ENCODE measurements at places on chromosomes 4 and X.
A peak's percentile ranks its signal among the peaks of the same experiment; 100 is the strongest.

DNA sequence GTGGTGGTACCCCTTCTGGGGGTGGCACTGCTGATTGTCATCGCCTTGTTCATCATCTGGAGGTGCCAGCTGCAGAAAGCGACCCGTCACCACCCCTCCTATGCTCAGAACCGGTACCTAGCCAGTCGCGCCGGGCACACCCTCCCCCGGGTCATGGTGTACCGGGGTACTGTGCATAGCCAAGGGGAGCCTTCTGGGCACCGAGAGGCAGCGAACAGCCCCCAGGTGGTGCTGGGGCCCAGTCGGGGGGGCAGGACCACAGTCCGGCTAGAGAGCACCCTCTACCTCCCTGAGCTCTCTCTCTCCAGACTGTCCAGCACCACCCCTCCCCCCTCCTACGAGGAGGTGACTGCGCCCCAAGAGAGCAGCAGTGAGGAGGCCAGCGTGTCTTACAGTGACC is 5.3 kb downstream of the PRRG3 start:
- DNase-seq = no peak

DNA sequence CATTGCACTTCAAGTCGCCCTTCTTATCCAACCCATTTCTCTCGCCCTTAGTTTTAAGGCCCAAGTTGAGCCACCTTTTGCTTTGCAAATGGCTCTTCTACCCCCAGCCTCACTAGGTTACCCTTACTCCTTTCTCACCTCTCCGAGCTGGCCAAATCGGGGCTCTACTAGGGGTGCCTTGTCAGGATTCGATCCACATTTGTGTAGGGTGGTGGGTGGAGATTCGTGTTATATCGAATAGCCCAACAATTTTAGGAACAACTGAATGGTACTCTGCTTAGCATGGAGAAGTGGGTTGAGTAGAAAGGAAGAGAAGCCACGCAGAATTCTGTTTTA is 3.5 kb downstream of the SLIT2 start:
- DNase-seq = no peak

GRCh38 chr4:68180849-68181526 is 51.3 kb upstream of the TMPRSS11F start:
- peak; percentile 83 for DNase-seq

DNA sequence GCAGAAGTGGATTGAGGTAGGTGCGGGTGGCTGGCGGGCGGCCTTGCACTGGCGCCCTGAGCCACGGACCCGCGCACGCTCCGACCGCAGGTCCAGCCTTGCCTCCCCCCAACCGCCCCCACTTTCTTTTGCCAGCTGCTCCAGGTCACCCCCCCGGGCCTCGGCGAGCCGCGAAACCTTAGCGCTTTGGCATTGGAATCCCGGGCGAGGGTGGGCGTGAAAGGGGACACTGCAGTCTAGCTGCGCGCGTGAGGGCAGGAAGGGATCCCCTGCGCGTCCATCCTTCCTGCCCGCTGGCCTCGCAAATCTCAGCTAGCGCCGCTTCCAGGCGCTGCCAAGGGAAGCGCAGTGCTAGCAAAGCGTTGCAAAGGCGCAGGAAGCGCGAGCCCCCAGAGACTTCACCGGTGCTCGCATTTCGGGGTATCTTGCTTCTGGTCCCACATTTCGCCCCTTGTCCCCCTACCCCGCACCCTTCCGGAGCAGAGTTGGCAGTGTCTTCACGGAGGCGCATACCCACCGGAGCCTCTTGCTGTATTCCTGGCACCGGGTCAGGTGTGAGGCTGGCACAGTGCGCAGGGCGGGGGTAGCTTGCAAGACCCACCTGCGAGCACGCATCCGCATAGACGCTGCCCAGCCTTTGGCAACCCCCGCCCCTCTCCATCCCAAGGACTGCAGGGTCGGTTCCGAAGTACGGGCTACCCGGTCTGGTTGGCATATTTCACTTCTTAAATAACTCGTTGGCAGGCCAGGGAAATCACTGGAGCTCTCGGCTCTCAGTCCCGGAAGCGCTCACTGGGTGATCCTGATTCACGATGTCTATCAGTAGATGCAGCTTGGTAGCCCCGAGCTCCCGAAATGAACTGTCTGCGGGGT is 104.4 kb downstream of the UCHL1 start:
- DNase-seq = no peak

DNA sequence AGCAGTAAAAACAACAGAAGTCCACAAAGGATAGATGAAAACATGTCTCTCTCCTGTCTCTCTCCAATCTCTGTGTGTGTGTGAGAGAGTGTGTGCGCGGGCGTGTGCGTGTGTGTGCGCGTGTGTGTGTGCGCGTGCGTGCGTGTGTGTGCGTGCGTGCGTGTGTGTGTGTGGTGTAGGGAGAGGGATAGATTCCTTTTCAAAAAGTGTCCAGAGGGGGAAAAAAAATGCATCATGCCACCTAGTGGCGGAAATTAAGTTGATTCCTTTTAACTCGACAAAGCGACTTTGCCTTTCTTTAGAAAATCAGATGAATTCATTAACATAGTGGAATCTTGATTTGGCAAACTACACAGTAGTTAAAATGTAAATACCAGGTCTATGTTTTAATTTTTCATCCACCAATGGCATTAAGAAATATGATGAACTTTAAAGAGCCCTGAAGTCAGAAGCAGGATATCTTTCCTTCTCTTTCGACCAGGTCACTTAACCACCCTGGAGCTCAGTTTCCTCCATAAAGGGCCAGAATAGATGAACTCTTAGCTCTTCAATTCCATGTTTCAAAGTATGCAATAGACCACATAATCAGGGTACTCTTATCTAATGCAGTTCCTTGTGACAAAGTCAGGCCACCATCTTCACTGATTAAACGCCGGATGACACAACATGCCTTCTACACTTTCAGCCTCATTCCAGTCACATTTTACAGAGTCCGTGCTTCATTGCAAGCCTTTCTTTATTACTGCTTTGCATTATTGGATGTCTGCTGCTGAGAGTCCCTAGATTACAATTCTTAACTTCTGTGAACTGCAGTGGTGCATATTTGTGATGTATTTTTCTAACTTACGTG is 162.8 kb downstream of the FBXO8 start:
- no peak for DNase-seq

- DNase-seq = no peak
Measured at GRCh38 chr4:42519803-42520417, 122.6 kb downstream of the SHISA3 start.

GRCh38 chr4:150302553-150302952 is 224.3 kb downstream of the DCLK2 start:
- peak; percentile 34 for DNase-seq

DNA sequence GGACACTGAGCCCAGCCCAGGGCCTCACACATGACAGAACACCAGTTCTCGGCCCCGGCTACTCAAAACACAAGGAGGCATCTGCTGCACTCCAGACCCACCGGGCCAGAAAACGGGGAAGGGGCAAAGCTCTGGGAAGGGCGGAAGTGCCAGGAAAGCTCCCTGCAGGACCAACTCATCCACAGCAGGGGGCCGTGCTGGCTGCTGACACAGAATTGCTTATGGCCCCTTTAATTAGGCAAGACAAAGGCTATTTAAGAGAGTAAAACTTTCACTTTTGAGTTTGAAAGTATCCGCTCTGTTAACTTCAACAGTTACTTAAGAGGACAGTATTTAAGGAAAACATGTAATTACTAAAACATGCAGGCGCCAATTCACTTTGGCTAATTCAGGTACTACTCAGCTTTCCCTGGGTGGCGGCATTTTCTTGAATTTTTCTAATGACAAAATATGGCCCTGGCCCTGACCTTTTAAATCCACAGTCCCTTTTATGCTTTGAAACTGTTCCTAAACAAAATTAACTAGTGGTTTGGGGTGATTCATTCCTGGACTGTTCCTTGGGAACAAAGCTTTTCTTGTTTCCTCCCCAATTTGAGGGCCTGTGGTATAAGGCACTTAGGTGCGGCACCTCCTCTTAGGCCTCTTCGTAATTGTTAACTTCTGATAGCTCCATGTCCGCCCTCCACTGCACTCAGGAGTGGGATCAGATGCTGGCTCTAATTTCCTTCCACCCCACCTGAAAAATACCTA is 40.4 kb downstream of the NSG1 start:
- no peak for DNase-seq

GRCh38 chr4:53844133-53844532 is 220.3 kb downstream of the CHIC2 start:
- no peak for DNase-seq

DNA sequence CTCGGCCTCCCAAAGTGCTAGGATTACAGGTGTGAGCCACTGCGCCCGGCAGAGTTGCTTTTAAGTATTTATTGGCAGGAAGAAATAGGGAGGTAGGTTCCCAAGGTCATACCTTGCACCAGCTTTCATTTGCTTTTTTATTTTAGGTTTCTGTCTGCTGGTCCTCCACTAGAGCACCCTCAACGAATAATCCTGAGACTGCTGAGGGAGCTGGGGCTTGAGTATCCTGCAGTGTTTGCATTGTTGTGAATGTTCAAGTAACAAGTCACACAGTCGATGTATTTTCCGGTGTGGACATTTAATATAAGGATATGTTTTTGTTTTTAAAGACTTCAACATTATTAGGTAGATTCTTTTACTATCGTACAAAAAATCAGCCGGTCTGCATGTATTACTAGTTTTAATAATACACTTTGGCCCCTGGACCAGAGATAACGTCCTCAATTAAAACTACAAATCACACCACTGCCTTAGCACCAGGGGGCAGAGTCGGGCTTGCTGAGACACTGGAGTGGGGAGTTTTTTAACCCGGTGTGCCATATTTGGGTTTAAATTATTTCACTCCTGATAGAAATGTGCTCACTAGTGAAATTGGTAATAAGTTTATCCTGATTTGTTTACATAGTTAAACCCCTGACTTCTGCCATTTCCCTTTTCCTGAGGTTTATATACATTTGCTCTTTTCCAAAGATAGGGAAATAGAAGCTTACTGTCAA is 11.6 kb downstream of the SMIM20 start:
- no peak for DNase-seq

DNA sequence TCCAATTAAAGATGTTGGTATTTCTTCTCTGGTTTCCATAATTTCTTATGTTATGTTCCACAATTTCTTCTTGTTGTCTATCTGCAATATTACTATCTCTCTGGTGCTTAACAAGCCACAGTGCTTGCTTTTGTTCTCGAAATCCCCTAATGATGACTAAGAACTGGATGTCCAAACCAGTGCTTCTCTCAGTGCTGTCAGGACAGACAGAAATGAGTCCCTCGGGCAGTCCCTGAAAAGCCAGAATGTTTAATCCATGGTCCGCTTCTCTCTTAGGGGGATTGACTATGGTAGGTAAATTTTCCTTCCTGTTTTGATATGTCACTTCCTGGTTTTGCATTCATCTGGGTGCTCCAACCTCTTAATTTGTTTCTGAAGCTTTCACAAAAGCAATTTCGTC is 321.6 kb upstream of the PCDH10 start:
- no peak for DNase-seq

GRCh38 chrX:26653050-26653449 is 437.1 kb downstream of the MAGEB5 start:
- no peak for DNase-seq

DNA sequence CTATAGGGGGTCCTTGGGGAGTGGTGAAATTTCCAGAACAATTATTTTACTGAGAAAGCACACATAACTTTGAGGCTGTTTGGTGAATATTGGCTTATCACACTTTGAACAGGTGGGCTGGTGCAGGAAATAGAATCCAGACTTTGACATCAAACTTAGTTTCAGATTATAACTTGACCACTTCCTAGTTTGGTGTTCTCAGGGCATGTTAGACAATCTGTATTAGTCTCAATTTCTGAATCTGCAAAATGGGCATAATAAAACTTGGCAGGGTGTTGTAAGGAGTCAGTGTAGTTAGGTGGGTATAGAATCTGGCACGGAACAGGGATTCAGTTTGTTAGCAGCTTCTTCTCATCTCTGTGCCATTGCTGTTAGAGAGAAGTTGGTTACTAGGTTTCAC is 43.3 kb upstream of the MBNL3 start:
- DNase-seq = no peak

DNA sequence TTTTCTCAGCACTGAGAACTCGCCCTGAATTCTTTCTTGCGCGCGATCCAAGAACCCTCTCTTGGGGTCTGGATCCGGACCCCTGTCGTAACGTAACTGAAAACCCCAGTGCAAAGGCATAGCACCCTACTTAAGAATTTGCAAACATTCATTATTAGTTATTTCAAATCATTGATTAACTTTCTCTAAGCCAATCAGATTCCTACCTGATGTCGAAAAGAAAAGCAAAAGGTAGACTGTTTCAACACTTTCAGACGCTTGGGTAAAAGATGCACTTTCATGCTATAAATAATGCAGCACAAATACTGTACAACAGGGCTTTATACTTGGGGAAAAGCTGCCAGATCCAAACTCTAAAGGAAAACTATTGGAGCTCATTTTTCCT is 817 bp upstream of the WDR19 start:
- no peak for DNase-seq

DNA sequence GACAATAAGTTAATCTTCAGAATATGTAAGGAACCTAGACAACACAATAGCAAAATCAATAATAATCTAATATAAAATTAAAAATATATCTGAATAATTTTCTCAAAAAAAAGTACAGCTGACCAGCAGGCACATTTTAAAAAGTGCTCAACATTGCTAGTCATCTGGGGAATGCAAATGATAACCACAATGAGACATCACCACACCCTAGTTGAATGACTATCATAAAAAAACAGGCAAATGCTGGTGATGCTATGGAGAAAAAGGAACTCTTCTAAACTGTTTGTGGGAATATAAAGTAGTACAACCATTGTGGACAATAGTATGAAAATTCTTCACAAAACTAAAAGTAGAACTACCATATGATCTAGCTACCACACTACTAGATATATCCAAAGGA is 956.9 kb upstream of the NDST4 start:
- no peak for DNase-seq

DNA sequence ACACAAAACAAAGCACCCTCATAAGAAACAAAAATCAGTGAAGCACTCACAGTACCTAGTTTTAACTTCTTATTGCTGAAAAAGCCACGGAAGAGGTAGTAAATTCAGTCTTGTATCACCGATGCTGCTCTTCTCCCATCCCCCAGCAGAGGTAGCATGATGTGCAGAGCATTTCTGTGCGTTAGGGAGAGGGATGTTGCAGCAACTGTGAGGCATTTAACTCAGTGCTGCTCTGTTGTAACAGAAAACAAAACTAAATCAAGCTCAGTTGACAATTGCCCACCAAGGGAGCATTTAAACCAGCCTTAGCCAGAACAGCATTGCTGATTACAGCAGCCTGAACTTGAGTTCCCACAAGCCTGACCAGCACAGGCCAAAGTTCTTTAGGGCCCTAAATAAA is 1279.7 kb upstream of the ADGRL3 start:
- no peak for DNase-seq

Data from epithelial cell of prostate (primary cell).